Stimulated activated CD4-positive, alpha-beta T cell treated with anti-CD3 and anti-CD28 coated beads, Interleukin-15, amount 100 ng/mL, for 48 hours (primary cell): ENCODE measurements at places on chromosomes 6 and 20.
A peak's percentile ranks its signal among the peaks of the same experiment; 100 is the strongest.

DNA sequence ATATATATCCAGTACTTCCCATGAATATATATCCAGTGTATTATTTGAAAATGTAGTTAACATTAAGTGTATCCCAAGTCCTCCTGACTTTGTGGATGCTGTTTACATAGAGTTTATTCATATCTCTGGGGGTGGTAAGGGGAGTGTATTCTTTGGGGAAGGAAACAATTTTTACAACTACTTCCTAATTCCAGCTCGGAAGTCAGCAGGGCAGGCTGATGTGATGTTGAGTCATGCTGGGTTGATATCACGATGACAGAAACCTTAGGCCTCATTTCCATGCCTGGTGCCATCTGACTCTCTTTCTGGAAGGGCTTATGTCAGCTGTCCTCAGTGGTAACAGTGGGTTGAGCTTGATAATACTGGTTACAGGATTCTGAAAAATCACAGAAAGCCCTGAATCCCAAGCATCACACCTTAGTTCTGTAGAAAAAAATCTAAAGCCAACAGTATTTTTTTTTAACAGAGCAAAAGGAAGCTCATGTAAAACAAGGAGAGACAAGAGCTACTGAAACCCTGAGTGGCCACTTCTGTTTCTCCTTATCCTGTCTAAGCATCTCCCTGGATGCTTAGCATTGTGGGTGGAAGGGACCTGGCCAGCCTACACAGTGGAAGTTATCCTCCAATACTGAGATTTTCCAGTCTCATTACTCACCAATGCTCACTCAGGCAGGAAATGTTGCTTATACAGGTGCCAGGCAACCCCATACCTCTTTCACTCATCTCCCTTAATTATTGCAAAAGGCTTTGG, 75.2 kb upstream of the IYD start:
- DNase-seq, result no peak

DNA sequence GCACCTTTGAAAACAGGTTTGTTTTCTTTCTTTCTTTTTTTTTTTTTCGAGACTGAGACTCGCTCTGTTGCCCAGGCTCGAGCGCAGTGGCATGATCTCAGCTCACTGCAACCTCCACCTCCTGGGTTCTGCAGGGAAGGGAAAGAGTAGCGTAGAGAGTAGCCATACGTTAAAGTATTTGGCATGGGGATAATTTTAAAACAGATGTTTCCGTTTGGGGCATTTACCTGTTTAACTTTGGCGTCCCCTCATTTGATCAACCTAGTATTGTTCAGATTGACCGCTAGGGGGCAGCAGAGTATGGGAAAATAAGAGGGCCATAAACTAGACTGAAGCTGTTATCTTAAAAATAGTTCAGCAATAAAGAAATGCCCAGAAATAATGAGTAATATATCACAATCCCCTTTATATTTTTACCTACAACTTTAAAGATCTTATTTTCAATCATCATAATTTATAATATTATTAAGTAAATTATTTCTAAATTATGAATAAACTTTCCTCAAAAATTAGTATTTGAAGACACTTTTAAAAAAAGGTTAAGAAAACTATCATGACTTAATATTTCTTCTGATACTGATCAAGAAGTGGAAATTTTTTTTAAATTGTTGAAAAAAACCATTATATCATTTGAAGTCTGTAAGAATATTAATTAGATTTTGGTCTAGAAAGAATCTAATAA, 7.6 kb upstream of the TAAR9 start:
- DNase-seq, result peak; percentile 67

DNA sequence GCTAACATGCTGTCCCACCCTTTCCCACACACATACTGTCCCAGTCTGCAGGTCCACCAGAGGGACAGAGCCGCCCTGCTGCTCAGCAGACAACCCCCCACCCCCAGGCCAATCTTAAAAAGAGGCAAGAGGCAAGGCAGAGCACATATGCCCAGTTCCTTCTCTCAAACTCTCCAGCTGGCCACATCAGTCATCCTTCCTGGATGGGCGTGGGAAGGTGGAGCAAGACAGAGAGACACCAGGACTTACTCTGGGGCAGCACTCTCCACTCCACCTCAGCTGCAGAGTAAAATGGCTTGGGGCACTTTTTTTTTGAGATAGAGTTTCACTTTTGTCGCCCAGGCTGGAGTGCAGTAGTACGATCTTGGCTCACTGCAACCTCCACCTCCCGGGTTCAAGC, 10.8 kb downstream of the MOCS3 start:
- DNase-seq, result no peak

DNA sequence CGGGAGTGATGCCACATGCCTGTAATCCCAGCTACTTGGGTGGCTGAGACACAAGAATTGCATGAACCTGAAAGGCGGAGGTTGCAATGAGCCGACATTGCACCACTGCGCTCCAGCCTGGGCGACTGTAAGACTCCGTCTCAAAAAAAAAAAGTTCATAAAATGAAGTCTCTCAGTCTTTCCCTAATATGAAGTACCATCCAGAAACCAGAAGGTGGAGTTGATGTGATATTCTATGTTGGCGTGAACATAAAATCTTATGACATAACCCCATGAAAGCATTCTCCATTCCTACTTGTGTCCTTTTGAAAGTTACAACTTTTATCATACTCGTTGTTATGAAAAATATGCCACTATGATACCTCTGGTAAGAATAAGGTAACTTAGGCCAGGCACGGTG, 5.7 kb downstream of the SOD2 start:
- no peak for DNase-seq

DNA sequence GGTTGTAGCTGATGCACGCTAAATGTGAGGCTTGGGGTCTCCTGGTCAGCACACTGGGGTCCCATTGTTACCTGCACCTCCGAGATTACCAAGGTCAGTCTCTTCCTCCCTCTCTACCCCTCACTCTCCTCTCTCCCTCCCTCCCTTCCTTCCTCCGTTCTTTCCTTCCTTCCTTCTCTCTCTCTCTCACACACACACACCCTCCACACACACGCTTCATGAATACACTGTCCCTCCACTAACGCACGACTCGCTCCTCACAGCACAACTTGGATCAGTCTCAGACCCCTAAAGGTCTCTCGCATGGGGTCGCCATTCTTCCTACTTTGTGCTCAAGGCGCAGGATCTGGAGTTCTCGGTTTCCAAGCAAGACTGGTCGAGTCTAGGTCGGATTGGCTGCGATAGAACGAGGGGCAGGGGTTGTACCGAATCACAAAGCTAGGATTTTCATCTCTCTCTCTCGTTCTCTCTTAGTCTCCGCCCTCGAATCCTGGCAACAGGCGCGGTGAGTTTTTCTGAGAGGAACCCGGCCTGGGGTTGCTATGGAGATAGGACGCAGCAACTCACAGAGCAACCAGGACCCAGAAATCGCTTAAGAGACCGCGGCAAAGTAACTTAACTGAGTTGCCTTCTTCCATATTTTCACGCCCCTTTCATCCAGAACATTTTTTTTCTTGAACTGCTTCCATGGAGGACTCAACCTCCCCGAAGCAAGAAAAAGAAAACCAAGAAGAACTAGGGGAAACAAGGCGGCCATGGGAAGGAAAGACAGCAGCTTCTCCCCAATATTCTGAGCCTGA, at the start of gene RSPH4A:
RSPH4A (plus strand) TSS at position 543 of the 800 bp plus-strand sequence; CDS start at position 688, 145 bp downstream.
- peak; percentile 67 for DNase-seq

DNA sequence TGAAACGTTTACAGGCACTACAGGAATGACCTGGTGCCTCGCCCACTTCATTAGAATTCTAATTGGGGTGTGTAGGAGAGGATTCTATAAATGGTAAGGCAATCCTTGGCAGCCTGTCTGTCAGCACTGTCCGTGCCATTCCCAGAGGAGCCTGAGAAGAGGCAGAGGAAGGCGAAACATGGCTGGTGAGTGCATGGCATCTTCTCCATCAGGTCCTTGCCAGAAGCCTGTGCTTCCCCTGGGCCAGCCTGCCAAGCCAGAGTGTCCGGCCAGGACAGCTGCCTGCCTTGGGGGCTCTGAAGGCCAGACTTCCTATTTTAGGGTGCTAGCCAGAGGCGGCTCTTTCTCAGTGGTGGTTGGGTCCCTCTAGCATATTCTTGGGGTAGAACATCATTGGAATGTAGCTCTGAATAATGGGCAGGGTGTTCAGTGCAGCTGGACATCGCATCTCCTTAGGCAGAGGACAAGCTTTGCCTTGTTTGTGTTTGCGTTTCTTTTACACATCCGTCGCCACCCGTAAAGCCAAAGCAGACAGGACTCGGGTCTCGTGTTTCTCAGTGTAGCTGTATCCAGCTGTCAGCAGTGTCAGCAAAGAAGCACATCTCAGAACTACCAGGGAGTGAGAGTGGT, at the start of gene TGM3:
TGM3 (plus strand) TSS at position 116 of the 630 bp plus-strand sequence; CDS start at position 179, 63 bp downstream.
- no peak for DNase-seq

GRCh38 chr6:106158816-106159215, 72.7 kb downstream of the PRDM1 start:
- DNase-seq, result no peak

DNA sequence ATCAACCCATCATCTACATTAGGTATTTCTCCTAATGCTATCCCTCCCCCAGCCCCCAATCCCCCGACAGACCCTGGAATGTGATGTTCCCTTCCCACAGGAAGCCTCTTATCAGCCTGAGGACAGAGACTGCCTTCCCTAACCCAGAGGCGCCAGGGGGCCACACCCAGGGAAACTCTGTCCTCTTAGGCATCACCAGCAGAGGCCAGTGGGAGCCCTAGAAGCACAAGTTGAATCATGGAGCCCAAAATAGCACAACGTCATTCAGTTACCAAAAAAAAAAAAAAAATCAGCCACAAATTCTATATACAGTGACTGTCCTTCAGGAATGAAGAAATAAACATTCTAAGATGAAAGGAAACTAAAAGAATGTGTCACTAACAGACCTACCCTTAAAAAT, 625.7 kb downstream of the TFAP2A start:
- DNase-seq, result no peak

- DNase-seq, result no peak
Observed at GRCh38 chr6:132142308-132142707, 191.1 kb upstream of the CCN2 start.

- no peak for DNase-seq
Observed at GRCh38 chr6:134447423-134447822, 129.5 kb upstream of the SGK1 start.

- no peak for DNase-seq
Observed at GRCh38 chr6:12353731-12354130, 63.6 kb downstream of the EDN1 start.

DNA sequence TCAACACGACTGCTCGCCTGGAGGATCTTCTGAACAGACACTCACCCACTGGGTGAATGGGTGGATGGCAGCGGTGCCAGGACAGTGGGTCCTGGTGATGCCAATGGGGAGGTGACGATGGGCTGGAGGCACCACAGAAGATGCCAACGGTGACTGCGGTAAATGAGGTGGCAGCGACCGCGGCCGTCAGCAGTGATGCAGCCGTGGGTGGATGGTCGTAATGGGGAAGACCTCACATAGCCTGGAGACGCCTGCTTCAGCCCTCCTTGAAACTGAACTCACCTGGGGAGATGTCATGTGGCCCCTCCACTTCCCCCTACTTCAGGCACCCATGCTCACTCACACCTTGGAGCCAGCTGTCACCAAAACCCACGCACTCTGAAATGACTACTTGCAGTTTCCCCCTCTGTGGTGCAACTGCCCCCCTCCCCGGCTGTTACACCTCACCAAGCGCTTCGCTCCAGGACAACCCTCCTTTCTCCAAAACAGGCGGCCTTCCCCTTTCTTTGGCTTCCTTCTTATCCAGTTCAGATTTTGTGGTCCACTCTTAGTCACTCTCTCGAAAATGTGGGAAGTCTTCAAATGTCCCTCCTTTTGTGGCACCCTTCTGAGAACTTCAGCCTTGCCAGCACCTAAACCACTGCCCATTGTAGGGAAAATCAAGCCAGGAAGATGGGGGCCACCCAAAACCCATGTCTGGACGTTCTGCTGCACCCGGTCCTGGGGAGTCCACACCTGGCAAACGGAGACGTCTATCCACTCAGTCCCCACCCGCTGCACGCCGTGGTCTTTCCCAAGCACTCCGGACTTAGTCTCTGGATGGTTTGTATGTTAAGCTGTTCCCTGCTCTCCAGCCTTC, 10.4 kb upstream of the ABHD16B start:
- DNase-seq, result peak; percentile 63

GRCh38 chr20:3364323-3365013, 43.0 kb downstream of the DNAAF9 start:
- DNase-seq, result no peak

DNA sequence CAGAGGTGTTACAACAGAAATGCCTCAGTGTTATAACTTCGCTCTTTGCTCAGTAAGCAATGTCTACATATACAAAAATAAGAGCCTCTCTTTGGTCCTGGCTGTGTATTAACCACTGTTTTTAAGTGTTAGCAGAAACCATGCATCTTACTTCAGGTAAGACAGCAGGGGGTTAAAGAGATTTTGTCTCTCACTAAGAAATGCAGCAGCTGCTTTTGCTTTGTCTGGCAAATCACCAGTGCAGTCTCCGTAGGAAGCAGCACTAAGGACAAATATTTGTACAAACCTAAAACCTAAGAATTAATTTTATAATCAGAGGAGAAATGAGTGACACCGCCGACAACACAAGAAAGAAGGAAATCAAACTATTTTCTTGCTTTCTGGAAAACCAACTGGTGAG, 758 bp downstream of the SMIM28 start:
- DNase-seq, result no peak

DNA sequence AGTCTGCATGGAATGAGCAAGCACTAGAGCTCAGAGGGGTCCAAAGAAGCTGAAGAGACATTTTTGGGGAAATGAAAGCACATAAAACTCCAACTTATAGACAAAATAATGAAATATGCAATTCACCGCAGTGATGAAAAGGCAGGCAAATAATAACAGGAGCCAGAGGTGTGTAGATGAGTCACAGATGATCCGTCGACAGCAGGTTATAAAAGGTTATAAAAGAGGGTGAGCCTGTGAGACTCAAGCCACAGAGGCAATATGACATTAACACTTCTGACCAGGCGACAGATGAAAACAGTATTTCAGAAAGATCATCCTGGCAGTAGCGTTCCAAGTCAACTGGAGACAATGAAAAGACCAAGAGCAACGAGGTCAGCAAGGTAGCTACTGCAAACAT, 35.8 kb upstream of the ANKRD60 start:
- DNase-seq, result no peak

DNA sequence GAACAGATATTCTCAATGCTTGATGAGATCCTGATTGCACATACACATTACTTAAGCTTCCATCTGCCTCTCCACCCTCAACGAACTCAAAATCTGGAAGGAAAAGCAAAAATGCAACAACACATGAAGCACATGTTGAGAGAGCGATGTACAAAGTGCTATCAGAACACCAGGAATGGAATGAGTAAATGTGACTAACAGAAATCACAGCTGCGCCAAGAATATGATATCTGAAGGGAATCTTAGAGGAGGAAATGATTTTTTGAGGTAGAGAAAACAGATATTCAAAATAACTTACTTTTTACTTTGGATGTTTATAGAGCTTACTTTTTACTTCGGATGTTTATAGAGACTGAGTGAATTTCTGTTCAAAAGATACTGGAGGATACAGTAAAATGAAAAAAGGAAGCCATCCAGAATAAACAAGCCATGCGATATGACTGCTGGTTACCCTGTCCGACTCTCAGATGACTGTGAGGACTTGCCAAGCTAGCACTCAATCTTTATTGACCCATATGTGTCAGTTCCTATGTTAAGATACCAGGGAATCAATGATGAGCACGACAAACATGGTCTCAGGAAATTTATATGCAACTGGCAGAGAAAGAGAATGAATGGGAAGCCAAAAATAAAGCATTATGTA, 102.0 kb downstream of the SMLR1 start:
- no peak for DNase-seq
